ENCODE measurements at places on chromosomes 4 and X. TPM values are rescaled to one million over a fixed set of nuclear protein-coding genes. Genes with fewer than 3 reads are reported as not detected.

Gene SOD3
- not detected for total RNA-seq

Gene UGT2B17
- total RNA-seq, result not detected

Gene AFAP1
- total RNA-seq, result 10.9 TPM

Gene CLDN2
- not detected for total RNA-seq

Gene COL25A1
- not detected for total RNA-seq

Gene HGFAC
- total RNA-seq, result 0.75 TPM

Gene DCHS2
- 0.16 TPM for total RNA-seq

Gene ANTXR2
- 16.7 TPM for total RNA-seq

Gene FHIP1A
- 2.4 TPM for total RNA-seq

Gene SLC6A8
- 0.71 TPM for total RNA-seq

Gene DNAAF6
- not detected for total RNA-seq

Gene PITX2
- total RNA-seq, result not detected

Gene PF4V1
- not detected for total RNA-seq

Gene CCSER1
- total RNA-seq, result 0.36 TPM

Gene ARHGAP24
- total RNA-seq, result 0.30 TPM

Gene PRDM8
- 4.2 TPM for total RNA-seq

Gene DRD5
- not detected for total RNA-seq

Gene ARHGAP36
- total RNA-seq, result not detected

Gene UGT2B11
- total RNA-seq, result not detected

Gene HAUS7
- 25.6 TPM for total RNA-seq

Gene ZDHHC15
- total RNA-seq, result 0.16 TPM

Gene CCDC160
- not detected for total RNA-seq

Gene SLC34A2
- total RNA-seq, result not detected

Gene TKTL1
- total RNA-seq, result 2.3 TPM

Gene HOPX
- 5.9 TPM for total RNA-seq

Gene ING2
- total RNA-seq, result 12.5 TPM

Gene GPC4
- total RNA-seq, result not detected

Gene IL15
- 1.3 TPM for total RNA-seq

Gene SLITRK2
- not detected for total RNA-seq

Gene KIT
- total RNA-seq, result 0.05 TPM

Gene FAM199X
- 16.4 TPM for total RNA-seq
